ENCODE measurements at places on chromosomes 6 and 20.
A peak's percentile ranks its signal among the peaks of the same experiment; 100 is the strongest.

- no peak for DNase-seq
Measured at GRCh38 chr6:96923400-96923799, 1.1 kb upstream of the KLHL32 start.

GRCh38 chr6:148169706-148170105, 172.9 kb upstream of the SASH1 start:
- no peak for DNase-seq

- no peak for DNase-seq
Measured at GRCh38 chr20:49976542-49976941, 6.2 kb upstream of the SNAI1 start.

DNA sequence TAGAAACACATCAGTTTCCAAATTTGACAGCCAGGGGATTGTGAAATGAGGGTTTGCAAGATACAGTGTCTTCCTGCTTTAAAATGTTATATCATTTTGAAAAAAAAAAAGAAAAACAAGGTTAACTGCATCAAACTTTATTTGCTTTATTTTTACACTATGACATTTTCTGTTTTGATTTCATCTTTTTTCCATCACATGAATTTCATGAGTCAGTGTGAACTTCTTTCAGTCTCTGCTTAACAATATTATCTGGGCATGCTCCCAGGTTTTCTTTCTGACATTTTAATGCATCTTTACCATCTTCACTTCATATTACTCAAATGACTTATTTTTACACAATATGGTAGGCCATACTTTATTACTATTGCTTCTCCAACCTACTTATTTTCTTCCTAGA, 1.9 kb downstream of the NCOA7 start:
- no peak for DNase-seq

DNA sequence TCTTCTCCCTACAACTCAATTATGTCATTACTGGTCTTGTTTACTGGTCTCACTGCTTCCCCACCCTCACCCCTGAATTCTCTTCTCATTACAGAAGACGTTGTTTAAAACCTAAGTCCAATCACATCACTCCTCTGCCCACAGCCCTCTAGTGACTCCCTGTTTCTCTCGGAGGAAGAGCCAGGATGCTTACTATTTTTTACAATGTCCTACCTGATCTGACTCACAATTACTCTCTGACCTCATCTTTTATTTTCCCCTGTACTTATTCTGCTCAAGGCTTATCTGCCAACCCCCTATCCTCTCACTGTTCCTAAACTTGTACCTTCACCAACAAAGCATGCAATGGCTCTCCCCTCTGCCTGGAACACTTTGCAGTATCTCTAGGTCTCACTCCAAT, 400.4 kb upstream of the PTCHD4 start:
- DNase-seq: no peak

GRCh38 chr6:79586548-79586947, 44.6 kb upstream of the SH3BGRL2 start:
- DNase-seq: no peak

DNA sequence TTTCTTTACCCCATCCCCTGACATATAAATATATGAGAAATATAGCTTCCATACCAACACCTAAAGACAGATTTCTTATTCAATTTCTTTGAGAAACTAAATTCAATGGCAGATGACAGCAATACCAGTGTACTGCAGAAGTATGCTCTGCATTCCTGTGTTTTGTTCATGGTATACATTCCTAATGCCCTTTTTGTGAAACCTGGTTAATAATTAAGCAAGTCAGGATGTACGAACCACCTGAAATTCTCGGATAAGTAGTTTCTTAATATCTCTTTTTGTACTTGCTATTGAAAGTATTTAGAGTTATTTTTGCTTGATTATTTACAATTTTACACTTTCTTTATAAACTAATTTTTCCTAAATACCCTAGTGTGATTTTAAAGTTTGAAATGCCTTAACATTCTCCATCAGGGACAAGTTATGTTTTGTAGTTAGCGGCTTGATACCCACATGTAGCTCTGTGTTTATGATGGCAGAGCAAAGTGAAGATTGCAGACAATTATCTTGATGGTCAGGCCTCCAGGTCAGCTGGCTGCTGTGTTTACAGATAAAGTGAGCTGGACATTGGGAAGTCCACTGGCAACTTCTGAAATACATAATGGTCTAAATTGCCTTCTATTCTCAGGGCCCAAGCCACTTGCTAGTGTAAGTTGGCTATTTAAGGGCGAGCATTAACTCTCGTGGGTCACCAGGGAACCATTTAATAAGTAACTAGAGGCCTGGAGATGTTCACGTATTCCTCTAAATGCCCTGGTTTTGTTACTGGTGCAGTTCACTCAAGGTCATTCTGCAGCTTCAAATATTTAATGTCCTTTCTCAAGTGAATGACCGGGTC, 58.2 kb downstream of the PLCB1 start:
- no peak for DNase-seq

- DNase-seq: no peak
Measured at GRCh38 chr6:135884136-135884535, 32.6 kb downstream of the PDE7B start.

DNA sequence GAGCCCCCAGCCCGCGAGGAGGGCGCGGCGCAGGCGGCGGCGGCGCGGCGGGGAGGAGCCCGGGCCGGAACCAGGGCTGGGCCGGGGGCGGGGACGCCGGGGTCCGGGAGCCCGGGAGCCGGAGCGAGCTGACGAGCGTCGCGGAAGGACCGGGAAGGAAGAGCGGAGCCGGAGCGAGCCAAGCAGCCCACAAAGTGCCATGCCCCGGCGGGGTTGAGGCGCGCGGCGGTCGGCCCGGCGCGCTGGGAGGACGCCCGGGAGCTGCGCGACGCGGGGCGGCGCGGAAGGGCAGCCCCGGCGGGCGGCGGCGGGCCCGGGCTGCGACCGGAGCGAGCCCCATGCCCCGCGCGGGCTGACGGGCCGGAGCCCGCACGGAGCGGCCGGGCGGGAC, 289 bp downstream of the FOXP4 start:
- DNase-seq: peak; percentile 23

DNA sequence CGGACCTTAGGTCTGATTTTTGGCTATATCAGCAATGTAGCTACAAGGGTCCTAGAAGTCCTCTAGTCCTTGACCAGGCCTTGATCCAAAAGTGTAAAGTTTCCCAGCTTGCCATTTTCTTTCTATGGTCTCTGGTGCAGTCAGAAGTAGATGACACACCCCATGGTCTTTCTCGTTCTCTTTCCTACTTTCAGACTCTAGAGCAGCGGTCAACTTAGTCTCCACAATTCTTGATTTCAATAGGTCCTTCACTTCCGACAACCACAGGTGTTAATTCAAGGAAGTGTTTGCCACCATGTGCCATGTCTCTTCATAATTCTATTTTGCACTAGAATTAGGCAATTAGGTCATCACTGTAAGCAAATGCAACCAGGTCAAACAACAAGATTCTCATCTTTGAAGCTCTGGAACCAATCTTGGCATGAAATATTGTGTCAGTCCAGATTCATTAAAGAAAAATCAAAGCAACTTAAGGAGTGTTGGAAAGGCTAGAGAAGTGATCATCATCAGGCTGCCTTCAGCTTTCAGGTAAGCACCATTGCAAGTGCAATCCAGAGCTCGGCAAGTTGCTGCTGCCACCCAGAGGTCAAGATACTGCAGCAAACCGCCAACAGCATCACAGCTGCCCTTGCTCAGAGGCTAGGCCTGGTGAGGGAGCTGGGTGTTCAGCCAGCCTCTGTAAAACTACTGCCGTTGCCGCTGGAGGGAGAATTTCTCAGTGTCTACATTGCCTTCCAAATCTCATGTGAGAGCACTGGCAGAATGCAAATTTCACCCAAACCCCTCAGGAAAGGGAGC, 5.6 kb upstream of the SYNE1 start:
- DNase-seq: peak; percentile 67

GRCh38 chr6:138503881-138504680, 4.8 kb upstream of the NHSL1 start:
- no peak for DNase-seq

DNA sequence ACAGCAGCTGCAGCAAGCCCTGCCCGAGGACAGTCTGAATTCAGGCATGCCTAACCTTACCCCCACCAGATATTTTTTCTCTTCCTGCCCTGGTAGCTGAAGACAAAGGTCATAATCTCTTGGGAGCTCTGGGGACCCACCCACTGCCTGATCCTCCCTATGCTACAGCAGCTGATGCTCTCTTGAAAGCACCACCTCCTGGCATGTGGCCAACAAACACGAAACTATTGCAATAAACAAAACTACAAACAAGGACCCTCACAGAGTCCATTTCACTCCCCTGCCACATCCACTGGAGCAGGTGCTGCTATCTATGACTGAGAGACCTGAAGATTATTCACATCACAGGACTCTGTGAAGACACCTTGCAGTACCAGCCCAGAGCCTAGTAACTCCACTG, 238.5 kb upstream of the HS3ST5 start:
- DNase-seq: no peak

DNA sequence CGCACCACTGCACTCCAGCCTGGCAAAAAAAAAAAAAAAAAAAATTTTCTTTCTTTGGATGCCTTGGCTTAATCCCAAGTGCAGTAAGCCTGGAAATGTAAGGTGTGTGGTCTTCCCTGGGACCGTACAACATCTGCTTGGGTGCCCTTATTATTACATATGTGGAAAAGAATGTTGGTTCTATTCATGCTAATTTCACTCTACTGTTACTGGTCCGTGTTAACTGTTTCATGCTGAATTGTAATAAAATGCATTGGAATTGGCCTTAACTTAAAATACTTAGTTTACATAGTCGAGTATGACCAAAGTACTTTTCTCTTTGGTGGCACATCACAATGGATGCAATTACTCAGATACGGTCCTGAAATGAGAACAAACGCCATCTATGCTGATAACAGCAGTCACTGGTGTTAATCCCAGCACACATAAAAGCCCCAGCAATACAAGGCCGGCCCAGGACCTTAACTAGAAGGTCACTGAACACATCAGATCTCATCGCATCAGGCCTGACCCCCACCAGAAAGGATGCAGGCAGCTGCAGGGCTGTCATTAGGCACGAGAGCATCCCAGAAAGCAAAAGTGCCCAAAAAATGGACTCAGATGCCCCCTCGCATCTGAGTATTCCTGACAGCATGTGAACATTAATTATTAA, 1.2 kb downstream of the SERPINB6 start:
- no peak for DNase-seq

DNA sequence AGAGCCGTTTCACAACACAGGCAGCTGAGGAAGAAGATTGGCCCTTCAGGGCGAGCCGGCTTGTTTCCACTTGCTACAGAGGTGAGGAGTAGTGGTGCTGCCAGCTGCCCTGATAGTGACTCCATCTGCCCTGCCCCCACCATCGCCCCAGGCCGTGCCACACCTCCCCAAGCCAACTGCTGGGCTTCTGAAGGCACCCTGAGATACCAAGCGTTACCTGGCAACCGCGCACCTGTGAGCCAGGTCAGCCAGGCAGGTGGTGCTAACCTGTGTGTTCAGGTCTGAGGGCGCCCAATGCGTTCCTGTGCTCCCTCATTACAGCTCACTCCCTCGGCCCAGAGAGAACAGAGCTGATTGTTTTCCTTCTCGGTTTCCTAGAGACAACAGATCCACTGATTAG, 299.1 kb upstream of the ID4 start:
- DNase-seq: no peak

DNA sequence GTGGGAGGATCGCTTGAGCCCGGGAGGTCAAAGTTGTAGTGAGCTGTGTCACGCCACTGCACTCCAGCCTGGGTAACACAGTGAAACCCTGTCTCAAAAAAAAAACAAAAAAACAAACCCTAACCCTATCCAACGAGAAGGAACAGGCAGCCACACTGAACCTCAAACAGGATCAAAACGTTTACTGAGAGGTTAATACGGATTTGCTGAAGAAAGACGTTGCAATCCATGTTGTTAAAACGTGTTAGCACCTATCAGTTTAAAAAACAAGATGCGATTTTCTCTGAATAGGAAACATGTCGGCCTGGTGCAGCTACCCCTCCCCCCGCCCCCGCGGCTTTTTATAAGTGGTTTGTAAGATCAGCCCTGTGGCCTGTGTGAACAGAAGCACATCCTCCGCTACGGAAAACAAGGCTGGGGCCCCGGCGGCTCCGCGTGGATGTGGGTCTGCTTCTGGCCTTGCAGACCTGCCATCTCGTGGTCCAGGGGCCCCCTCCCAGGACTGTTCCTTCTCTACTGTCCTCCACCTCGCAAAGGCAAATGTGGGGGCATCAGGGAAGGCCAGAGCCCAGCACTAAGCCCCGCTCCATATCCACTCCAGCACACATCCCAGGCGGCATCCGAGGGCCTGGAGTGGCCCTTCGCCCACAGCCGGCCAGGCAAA, 11.4 kb downstream of the SLC2A4RG start:
- DNase-seq: peak; percentile 46
